ENCODE measurements at places on chromosomes 13 and 19.
A peak's percentile ranks its signal among the peaks of the same experiment; 100 is the strongest.

DNA sequence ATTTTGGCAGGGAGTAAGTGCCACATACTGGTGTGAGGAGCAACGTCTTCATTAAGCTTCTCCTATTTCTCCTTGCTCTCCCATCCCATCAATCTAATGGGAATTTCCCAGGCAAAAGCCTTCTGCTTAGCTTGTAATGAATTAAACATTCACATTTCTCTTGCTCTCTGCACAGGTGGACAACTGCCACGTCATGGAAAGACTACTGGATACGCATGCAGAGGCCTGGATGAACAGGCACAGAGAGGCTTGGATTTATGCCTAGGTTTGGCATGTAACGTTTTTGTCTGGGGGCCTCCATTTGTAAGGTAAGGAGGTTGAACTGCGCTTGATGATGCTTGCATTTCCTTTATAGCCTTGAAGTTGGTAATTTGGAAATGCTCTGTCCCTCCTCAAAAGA lies 374.8 kb downstream of the KLF12 start:
- DNase-seq: no peak

GRCh38 chr19:48351341-48351752 lies 12.4 kb downstream of the TMEM143 start:
- no peak for DNase-seq

DNA sequence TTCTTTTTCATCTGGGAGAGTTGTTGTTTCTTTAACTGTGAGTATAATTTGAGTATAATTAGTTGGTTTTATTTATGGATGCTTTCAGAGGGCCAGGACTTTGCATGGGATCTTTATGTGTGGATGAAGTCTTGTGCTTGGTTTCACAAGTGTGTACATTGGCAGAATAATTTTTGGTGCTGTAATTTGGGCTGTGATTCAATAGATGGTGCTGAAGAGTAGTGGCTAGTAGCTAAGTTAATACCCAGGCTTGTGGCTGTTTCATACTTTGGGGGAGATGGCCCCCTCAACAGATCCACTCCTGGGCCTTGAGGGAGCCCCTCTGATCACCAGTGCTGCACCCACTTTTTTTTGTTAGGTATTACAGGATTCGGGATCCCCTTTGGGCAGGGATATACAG lies 1142.4 kb downstream of the SLITRK1 start:
- no peak for DNase-seq

- DNase-seq: no peak
Measured at GRCh38 chr19:14473978-14474578, 1.1 kb downstream of the PTGER1 start.

DNA sequence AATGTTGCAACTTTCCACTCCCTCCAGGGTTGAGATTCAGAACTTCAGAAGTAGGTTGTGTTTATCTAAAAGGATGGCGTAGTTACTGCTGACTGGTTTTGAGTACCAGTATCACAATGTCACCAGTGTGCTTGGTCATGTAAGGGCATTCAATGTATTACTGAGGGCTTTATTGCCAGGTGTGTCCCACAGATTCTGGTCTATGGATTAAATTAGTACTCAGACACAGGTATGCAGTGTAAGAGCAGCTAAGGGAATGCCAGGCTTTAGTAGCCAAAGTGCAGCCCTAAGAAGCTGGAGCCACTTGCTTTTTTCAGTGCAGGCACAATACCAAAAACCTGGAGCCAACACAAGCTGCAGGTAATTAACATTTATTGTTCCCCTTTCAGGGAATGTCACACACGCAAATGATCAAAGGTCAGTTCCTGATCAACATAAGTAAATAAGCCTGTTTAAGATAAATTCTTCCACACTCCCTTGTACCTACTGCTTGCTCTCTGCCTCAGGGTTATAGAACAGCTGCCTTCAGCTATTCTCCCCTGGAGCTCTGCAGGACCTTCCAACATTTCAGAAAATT lies 130.1 kb upstream of the ZNF91 start:
- DNase-seq: no peak

- DNase-seq: no peak
Measured at GRCh38 chr13:82292334-82292733, 1589.9 kb downstream of the SLITRK1 start.

GRCh38 chr13:39531646-39532045 lies 71.3 kb downstream of the LHFPL6 start:
- DNase-seq: no peak

DNA sequence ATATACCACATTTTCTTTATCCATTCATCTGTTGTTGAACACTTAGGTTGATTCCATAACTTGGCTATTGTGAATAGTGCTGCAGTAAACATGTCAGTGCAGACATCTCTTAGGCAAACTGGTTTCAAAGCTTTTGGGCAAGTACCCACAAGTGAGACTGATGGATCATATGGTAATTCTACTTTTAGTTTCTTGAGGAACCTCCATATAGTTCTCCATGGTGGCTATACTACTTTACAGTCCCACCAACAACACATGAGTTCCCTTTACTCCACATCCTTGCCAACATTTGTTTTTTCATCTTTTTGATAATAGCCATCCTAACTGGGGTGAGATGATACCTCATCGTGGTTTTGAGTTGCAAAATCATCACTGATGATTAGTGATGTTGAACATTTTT lies 8.5 kb downstream of the CYSLTR2 start:
- DNase-seq: no peak

DNA sequence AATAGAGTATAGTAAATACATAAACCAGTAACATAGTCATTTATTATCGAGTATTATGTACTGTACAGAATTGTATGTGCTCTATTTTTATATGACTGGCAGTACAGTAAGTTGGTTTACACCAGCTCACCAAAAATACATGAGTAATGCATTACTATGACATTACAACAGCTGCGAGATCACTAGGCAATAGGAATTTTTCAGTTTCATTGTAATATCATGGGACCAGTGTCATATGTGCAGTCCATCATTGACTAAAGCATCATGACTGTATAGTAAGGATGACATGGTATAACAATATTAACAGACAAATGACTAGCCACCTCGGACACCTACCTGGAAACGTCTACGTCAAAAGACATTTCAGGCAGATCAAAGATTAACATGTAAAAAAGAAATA lies 33.6 kb downstream of the ATP7B start:
- no peak for DNase-seq

DNA sequence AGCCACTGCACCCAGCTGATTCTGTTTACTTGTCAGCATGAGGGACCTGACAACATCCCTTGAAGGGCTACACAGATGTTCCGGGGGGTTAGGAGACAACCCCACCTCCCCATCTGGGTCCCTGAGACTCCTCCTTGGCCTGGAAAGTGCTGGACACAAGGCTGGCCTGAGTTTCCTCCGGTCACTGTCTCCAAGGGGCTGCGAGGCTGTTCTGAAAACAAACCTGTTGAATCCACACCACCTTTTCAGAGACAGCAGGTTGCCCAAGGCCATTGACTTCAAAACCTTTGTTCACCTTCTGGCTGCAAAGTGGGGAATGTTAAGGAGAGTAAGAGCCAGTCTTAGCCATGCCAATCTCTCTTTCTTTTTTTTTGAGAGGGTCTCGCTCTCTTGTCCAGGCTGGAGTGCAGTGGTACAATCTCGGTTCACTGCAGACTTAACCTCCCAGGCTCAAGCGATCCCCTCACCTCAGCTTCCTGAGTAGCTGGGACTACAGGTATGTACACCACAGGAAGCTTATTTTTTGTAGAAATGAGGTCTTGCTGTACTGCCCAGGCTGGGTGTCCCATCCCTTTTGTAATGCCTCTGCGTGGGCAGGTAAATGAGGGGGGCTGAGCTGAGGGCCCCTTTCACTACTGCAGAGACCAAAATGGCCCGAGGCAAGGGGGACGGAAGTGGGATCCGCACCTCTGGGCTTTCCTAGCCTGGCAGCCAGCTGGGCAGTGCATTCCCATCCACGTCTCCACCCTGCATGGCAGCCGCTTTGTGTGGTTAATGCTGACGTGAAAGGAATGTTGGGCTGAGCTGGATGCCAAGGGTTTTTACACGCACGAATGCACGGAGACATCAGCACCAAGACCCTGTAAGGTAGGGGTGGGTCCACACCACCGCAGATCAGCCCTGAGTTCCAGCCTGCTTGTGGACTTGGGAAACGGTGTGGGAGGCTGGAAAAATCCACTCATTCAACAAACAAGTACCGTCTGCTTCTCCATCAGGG lies 1.9 kb upstream of the ZNF628 start:
- no peak for DNase-seq

DNA sequence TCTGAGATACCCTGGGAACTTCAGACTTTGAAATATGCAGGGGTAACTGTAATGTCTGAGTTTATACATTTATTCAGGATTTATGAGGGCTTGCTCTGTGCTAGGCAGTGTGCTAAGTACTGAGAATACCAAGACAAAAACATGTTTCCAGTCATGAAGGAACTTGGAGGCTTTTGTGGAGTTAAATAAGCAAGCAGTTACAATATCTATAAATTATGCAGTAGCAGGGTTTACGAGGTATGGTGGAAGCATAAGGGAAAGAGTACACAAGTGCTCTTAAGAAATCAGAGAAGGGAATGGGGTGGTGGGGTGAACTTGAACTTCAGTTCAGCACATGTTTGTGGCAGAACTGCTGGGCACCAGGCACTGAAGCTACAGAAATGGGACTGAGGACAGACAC lies 28.0 kb downstream of the MAB21L1 start:
- DNase-seq: peak; percentile 36

- DNase-seq: no peak
Measured at GRCh38 chr13:100100115-100100879, 11.4 kb downstream of the PCCA start.

DNA sequence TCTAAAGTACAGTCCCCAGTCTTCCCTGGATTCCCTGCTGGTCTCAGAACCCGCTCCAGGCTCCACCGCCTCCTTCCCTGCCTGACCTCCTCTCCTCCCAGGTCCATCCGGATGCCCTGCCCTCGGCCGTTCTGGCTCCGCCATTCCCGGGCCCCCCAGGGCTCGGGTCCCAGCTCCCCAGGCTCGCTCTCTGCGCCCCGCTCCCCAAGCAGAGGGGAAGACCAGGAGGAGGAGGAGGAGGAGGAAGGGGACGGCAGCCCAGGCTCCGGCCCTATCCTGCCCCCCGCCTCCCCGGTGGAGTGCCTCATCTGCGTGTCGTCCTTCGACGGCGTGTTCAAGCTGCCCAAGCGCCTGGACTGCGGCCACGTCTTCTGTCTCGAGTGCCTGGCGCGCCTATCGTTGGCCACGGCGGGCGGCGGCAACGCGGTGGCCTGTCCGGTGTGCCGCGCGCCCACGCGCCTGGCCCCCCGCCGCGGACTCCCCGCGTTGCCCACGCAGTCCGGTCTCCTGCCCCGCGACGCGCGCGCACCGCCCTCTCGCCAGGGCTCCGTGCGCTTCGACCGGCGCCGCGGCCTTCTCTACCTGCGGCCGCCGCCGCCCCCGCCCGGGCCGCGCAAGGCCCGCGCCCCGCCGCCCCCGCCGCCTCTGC lies 647 bp downstream of the RNF225 start:
- no peak for DNase-seq

- DNase-seq: no peak
Measured at GRCh38 chr13:45219938-45220375, 19.1 kb upstream of the KCTD4 start.

DNA sequence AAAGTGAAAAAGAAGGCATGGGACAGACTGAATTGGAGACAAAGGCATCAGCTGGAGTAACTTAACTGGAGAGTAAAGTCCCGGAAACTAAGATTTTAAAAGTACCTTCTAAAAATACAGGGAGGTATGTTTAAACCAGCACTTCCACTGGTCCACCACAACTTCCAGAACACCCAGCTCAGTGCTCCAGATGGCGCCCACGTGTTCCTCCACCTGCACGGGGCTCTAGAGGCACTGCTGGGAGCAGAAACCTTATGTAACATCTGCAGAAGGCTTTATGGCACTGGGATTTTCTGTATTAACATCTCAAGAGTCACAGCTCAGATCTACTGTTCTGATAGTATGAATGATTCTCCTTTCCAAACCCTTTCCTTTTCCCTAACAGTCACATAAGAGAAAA lies 252.1 kb downstream of the DCLK1 start:
- DNase-seq: no peak

- no peak for DNase-seq
Measured at GRCh38 chr19:45816236-45817009, 1.3 kb upstream of the RSPH6A start.

DNA sequence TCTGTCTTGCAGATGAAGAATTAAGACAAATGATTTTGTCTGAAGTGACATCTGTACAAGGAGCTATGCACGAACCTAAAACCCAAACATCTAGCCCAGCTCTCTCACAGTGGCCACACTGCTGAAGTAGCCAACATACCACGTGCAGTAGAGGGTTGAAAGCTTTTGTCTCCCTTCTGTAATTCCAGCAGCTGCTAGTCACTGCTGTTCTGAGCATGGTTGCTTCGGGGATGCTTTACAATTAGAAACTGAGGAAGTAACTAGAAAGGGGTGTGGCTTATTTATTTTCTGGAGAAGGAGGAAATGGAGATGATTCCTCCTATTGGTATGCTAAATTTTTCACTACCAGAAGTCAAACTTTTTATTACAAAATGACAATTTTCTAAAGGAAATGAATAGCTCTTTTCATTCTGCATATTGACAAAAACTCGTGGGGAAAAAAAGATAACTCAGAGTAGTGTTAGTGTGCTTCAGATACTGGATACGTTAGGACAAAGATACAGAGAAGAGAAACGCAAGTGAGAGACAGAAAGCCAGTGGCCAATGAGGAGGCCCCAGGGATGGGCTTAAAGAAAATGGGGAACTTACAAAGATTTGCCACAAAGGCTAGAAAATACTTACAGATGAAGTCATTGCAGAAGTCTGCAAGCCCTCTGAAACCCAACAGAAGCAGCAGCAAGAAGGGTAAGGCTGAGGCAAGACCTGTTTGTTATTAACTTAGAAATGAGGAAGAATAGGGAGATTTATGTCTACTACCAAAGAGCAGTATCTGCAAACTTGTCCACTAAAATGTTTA lies 192.7 kb upstream of the MIR17HG start:
- no peak for DNase-seq

DNA sequence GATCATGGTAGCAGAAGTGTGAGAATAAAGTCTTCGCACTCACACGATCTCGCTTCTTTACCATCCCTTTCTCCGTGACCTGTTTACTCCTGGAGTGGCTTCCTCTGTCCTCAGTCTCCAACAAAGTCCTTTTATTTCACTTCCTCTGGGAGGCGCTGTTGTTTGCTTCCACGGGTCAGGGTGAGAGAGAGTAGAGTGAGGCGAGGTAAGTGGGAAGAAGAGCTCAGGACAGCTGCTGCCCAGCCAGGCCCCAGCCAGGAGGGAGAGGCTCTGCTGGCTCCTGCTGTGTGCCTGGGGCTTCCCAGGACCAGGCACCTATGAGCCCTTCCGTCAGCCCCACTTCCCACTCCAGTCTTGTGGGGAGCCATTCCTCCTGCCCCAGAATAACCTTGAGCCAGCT lies 242.1 kb downstream of the FGF9 start:
- DNase-seq: no peak

DNA sequence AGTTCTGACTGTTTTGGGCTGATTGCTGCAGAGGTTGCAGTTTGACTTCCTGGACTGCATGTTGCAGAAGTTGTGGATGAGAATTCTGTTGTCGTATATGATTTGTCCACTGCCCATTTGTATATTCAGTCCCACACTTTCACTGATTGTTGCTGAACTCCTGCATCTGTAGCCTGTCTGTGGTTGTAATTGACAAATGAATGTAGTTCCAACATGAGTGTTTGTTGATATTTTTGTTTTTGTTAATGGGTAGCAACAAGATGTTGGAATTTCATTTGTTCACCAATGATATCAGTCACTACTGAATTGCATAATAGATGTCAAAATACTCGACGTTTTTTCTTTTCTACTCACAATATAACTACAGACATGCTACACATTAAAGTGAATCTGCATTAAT lies 533.9 kb downstream of the DCT start:
- DNase-seq: no peak

GRCh38 chr13:57425531-57425930 lies 206.0 kb upstream of the PCDH17 start:
- DNase-seq: no peak

GRCh38 chr13:112450904-112451240 lies 74.7 kb downstream of the SPACA7 start:
- no peak for DNase-seq
